T-helper 17 cell (primary cell): ENCODE measurements at places on chromosomes 5 and 9. TPM values are rescaled to one million over a fixed set of nuclear protein-coding genes. Genes with fewer than 3 reads are reported as not detected.

Gene ANKRA2
- total RNA-seq = 34.5 TPM

Gene NKD2
- not detected for total RNA-seq

Gene EIF4EBP3
- 14.0 TPM for total RNA-seq

Gene PHF24
- total RNA-seq = not detected

Gene GFI1B
- total RNA-seq = 1.1 TPM

Gene ADRB2
- total RNA-seq = 2.9 TPM

Gene IL13
- total RNA-seq = 0.20 TPM

GRCh38 chr5:115351356-115352195 lies 55.1 kb upstream of the CCDC112 start:
- H3K27me3 ChIP-seq = peaks cover 70% of the 10 kb centered on the region
- H3K36me3 ChIP-seq = no peaks in the 10 kb centered on the region
- H3K4me3 ChIP-seq = no peak overlapping the region
- H3K4me1 ChIP-seq = peaks cover 2% of the 10 kb centered on the region
- no peak overlapping the region for H3K27ac ChIP-seq
- no peak for DNase-seq

DNA sequence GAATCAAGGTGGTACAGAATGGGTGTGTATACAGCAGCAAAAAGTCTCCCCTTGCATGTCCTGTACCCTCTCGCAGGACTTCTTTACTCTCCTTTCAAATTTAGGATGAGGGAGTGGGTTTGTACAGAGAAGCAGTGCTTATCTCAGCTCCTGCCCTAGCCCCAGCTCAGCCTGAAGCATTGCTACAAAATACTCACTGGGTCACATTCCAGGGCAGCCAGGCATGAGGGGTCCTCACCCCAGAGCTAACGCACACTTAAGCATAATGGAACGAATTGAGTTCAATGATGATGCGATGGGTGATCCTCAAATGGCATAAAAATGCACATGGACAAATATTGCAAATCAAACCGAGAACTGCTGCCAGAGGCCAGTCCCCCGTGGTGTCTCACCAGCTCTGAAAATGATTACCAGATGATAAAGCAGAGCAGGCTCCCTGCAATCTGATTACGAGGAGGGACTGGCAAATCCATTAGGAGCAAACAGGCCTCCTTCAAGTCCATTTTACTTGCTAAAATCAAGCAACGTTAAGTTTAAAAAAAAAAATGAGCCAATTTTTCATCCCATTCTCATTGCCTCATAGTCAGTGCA lies 231.6 kb upstream of the TAS2R1 start:
- H3K27ac ChIP-seq = no peak overlapping the region
- no peaks in the 10 kb centered on the region for H3K27me3 ChIP-seq
- no peak overlapping the region for H3K4me3 ChIP-seq
- H3K36me3 ChIP-seq = no peaks in the 10 kb centered on the region
- H3K4me1 ChIP-seq = no peaks in the 10 kb centered on the region

DNA sequence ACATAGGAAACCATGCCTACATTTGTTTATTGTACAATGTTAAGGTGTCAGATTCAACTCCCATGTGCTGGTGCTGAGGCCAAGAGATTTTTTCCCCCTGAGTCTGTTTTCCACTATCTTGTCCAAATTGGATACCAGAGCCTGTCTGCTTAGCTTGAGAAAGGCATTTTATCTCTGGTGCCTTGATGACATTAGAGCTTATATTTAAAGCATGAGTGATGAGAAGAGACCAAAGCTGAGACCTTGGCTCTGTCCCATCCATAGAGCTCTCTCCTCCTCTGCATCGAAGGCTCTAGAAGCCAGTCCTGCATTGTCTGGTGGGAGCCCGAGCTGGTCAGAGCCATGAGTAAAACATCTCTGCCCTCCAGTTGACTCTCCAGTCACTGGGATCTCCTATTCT lies 10.4 kb upstream of the PPP2CA start:
- no peak overlapping the region for H3K27ac ChIP-seq
- peaks cover 2% of the 10 kb centered on the region for H3K36me3 ChIP-seq
- peaks cover 2% of the 10 kb centered on the region for H3K4me1 ChIP-seq
- DNase-seq = no peak
- no peak overlapping the region for H3K4me3 ChIP-seq

DNA sequence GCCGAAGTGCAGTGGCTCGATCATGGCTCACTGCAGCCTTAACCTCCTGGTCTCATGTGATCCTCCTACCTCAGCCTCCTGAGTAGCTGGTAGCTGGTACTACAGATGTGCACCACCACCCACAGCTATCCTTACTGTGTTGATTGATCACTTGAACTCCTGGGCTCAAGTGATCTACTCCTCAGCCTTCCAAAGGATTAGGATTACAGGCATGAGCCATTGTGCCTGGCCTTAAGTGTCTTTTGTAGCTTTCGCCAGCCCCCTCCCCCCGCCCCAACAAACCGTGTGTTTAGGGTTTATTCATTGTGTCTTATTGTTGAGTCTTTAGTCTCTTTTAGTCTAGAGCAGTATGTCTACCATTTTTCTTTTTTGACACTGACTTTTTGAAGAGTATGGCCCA lies 33.1 kb downstream of the SPIN1 start:
- H3K4me3 ChIP-seq = no peak overlapping the region
- no peak overlapping the region for H3K27ac ChIP-seq
- no peaks in the 10 kb centered on the region for H3K27me3 ChIP-seq
- no peak for DNase-seq
- H3K36me3 ChIP-seq = peaks cover 14% of the 10 kb centered on the region
- H3K4me1 ChIP-seq = peaks cover 6% of the 10 kb centered on the region

- H3K27me3 ChIP-seq = no peaks in the 10 kb centered on the region
- DNase-seq = no peak
- no peak overlapping the region for H3K4me3 ChIP-seq
- no peak overlapping the region for H3K27ac ChIP-seq
- peaks cover 4% of the 10 kb centered on the region for H3K4me1 ChIP-seq
Measured at GRCh38 chr9:2729721-2730120, 12.4 kb downstream of the KCNV2 start.

DNA sequence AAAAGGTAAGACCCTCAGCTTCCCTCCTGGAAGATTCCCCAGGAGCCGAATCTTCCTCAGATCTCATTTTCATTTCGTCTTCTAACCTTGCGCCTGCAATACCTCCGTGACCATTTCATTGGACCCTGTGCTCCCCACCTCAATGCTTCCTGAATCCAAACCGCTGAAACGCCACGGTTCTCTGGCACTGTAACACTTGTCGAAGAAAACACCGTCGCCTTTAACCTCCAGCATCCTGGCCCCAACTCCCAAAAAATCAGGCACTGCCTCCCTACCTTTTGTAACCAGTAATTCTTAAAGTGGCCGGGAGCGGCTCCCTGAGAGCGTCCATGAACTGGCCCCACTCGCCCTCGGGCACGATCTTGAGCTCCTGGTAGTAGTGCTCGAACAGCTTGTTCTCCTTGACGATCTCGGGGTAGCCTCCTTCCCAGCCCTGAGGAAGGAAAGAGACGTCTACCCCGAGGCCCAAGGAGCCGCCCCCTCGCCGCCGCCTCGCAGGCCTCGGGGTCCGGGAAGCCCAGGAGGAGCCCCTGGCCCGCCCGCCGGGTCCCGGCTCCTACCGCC lies 438 bp downstream of the NSUN2 start:
- peaks cover 31% of the 10 kb centered on the region for H3K4me1 ChIP-seq
- no peaks in the 10 kb centered on the region for H3K27me3 ChIP-seq
- H3K4me3 ChIP-seq = peak overlapping the region; percentile 98
- no peak for DNase-seq

DNA sequence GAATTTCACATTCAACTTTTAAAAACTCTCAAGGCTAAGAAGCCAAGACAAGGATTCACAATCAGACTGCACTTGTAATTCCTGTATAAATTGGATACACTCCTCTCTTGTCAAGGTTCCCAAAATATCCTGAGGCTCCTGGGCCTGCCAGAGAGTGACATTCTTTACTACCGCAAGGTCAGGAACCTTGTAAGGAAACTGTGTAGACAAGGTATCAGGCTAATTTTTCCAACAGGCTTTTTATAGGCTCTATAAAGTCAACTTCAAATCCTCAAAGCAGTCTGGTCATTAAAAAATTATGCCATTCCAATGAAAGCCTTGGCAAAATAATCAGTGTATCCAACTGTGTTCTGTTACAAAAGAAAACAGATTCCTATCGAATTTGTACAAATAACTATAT lies 15.5 kb upstream of the PAIP1 start:
- H3K27ac ChIP-seq = no peak overlapping the region
- no peak for DNase-seq
- H3K4me1 ChIP-seq = no peaks in the 10 kb centered on the region
- H3K4me3 ChIP-seq = no peak overlapping the region
- H3K27me3 ChIP-seq = no peaks in the 10 kb centered on the region

- peaks cover 11% of the 10 kb centered on the region for H3K36me3 ChIP-seq
- peaks cover 76% of the 10 kb centered on the region for H3K4me1 ChIP-seq
- no peaks in the 10 kb centered on the region for H3K27me3 ChIP-seq
- H3K4me3 ChIP-seq = peak overlapping the region; percentile 99
- peak overlapping the region; percentile 99 for H3K27ac ChIP-seq
- DNase-seq = no peak
Measured at GRCh38 chr5:119335261-119335677, 20.6 kb upstream of the TNFAIP8 start.

DNA sequence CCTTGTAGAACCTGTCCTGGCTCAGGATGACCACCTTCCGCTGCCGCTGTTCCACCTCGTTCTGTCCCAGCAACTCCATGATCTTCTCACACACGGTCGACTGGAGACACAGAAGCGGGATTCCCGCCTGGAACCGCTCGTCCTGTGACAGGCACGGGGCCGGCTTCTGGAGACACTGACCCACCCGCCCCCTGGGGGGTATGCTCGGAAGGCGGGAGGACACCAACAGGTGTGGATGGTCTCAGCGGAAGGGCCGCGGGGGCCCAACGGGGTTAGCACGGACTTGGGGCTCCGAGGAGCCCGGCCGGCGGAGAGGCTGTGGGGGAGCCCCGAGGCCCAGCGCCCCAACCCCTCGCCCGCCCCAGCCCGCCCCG lies 530 bp downstream of the UCK1 start:
- H3K4me3 ChIP-seq = peak overlapping the region; percentile 84
- H3K27ac ChIP-seq = no peak overlapping the region
- no peaks in the 10 kb centered on the region for H3K27me3 ChIP-seq

DNA sequence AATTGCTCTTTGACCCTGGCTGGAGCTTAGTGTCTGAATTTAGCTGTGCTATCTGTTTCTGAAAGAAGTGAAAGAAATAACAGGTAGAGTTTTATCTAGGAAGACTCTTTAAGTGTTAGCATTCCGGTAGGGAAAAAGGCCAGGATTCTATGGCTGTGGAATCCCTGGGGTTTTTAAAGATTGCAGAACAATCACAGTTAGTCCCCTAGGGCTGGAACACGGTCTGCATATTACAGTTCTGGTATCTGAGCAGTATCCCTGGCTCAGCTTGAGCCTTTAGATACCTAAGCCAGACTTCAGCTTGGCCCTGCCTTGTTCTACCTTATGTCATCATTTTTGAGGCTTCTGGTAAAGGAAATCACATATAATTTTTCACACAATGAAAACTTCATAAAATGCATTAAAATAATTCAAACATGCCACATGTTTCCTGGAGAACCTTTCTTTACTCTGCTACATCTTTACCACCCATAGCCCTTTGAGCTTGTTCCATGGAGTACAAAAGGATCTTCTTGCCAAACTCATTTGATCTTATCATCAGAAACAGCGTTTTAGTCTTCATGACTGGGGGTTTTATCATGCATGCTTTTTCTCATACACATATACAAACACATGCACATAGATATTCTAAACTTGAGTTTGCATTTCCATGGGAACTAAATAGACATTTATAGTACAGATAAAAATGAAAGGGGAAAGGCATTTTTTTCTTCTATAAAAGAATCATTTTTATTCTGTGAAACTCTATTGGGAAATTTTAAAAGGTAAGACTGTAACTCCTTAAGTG lies 410.8 kb downstream of the CETN3 start:
- no peaks in the 10 kb centered on the region for H3K27me3 ChIP-seq
- H3K27ac ChIP-seq = no peak overlapping the region
- H3K4me1 ChIP-seq = no peaks in the 10 kb centered on the region
- H3K4me3 ChIP-seq = no peak overlapping the region

DNA sequence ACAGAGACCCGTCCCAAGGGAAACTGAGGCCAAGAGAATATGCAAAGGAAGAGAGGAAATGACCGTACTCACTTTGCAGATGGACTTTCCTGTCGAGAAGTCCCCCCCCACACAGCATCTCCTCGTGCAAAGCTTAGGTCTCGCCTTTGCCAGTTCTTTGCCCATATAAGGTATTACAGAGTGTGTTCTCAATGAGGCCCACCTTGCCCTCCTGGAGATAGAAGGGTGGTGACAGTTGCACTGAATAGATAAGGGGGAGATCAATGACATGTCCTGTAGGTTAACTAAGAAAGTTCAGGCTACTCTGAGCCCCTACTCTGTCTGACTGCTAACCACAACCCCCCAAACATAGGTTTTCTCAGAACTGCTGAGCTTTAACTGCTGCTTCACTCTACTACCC lies 68.2 kb upstream of the SPTLC1 start:
- no peak for DNase-seq
- H3K36me3 ChIP-seq = no peaks in the 10 kb centered on the region
- H3K27ac ChIP-seq = no peak overlapping the region
- peaks cover 4% of the 10 kb centered on the region for H3K4me1 ChIP-seq

GRCh38 chr5:113523168-113523567 lies 9.7 kb downstream of the YTHDC2 start:
- DNase-seq = no peak
- H3K4me1 ChIP-seq = peaks cover 24% of the 10 kb centered on the region
- H3K27ac ChIP-seq = no peak overlapping the region
- no peaks in the 10 kb centered on the region for H3K27me3 ChIP-seq
- H3K4me3 ChIP-seq = peak overlapping the region; percentile 60
- H3K36me3 ChIP-seq = no peaks in the 10 kb centered on the region

DNA sequence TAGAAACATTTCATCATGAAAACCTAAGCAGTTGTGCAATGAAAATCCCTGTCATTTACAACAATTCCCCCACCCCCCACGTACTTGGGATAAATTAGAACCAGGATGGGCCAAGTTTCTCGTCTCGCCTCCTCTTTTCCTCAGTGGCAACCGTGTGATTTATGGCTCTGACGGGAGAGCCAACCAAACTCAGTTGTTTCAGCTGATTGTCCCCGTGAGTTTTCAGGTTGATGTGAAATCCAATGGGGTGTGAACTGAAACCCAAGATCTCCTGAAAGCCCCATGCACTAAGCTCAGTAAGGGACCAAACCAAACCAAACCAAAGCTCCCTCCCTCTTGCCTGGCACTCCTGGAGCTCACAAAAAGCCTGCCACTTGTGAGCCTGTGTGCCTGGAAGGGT lies 138.7 kb upstream of the SLC24A2 start:
- H3K36me3 ChIP-seq = peaks cover 2% of the 10 kb centered on the region
- DNase-seq = no peak
- H3K27ac ChIP-seq = no peak overlapping the region
- peaks cover 27% of the 10 kb centered on the region for H3K27me3 ChIP-seq
- no peak overlapping the region for H3K4me3 ChIP-seq

DNA sequence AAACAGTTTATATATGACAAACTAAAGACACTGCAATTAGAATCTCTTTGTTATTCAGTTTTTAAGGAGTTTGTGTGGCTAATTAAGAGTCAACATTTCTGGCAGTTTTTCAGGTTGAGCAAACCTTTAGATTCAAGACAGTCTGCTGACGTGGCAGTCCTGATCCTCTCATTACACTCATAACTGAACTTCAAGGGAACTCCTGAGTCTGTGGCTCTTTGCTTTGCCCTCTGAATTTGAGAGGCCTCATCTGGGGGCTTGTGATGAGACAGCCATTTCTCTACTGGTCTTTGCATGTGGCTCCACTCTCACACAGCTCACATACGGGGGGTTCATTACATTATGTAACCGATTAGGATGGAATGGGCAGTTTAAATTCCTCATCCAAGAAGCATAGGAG lies 182.9 kb upstream of the MEF2C start:
- H3K4me1 ChIP-seq = no peaks in the 10 kb centered on the region
- H3K27ac ChIP-seq = no peak overlapping the region
- H3K4me3 ChIP-seq = no peak overlapping the region
- no peaks in the 10 kb centered on the region for H3K36me3 ChIP-seq

GRCh38 chr5:170206216-170206615 lies 26.6 kb upstream of the C5orf58 start:
- no peak overlapping the region for H3K4me3 ChIP-seq
- no peak for DNase-seq
- peaks cover 2% of the 10 kb centered on the region for H3K4me1 ChIP-seq
- H3K27ac ChIP-seq = no peak overlapping the region
- peaks cover 41% of the 10 kb centered on the region for H3K27me3 ChIP-seq
